ENCODE measurements at places on chromosomes 16 and 17.

DNA sequence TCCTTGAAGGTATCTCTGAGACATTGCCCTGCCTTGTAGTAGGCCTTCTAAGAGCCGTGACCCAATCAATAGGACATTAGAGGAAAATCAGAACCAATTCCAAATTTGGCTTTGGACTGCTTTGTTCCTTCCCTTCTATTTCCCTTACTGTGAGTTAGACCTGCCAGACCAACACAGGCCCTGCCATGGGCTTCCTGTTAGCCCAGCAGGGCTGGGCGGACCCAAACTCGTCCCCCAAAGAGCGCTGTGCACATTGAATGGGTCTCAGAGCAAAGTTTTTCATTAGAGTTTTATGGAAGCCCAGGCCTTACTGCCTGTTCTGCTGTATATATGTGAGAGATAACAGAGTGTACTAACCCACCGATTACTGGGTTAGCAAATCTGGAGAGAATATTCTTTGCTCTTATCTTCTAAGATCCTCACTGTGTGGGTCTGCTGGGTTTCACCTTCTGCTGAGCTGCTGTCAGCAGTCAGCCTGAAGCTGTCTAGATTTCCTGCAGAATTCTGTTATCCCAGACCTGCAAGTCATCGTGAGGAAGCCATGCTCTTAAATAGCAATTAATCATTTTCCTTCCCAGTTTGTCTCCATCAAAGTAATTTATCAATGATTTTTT, 5.7 kb downstream of the ARHGAP44 start:
- DNase-seq: no peak

DNA sequence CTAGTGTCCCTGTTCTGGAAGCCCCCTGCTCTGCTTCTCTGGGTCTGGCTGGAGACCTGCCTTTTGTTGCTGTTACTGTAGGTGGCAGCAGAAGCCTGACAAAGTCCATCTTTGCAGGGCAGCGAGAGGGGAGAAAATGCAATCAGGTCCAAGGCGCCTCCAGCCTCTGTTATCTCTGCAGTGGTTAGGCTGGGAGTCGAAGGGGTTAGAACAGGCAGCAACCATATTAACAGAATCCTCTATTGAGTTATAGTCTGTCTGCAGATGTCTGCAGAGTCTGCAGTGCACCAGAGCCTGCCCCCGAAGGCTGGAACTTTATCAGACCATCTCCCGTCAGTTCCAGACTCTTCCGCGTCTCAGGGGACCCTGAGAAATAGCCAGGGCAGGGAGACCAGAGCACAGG, 404.9 kb upstream of the EEF2KMT start:
- no peak for DNase-seq

DNA sequence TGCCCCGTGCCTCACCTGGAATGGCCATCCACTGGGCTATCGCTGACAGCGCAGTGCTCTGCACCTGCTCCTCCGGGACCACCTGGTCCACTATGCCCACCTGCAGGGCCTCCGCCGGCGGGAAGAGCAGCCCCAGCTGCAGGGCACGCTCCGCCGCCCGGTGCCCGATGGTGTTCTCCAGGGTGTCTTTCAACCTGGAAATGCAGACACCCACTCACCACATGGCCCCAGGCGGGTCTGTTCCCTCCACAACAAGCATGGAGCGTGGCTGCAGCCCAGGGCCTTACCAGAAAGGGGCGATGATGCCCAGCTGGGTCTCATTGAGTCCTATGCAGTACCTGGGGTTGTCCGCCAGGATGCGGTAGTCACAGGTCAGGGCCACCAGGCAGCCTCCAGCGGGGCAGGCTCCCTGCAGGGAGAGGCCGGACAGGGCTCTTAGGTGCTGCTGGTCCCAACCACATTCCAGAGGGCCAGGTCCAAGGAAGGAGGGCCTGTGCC, 6.8 kb downstream of the DNASE1L2 start:
- no peak for DNase-seq

GRCh38 chr17:59617156-59617732, 2.5 kb upstream of the CLTC start:
- DNase-seq: no peak

- DNase-seq: no peak
Measured at GRCh38 chr17:2230877-2231276, 72.7 kb downstream of the SMG6 start.

DNA sequence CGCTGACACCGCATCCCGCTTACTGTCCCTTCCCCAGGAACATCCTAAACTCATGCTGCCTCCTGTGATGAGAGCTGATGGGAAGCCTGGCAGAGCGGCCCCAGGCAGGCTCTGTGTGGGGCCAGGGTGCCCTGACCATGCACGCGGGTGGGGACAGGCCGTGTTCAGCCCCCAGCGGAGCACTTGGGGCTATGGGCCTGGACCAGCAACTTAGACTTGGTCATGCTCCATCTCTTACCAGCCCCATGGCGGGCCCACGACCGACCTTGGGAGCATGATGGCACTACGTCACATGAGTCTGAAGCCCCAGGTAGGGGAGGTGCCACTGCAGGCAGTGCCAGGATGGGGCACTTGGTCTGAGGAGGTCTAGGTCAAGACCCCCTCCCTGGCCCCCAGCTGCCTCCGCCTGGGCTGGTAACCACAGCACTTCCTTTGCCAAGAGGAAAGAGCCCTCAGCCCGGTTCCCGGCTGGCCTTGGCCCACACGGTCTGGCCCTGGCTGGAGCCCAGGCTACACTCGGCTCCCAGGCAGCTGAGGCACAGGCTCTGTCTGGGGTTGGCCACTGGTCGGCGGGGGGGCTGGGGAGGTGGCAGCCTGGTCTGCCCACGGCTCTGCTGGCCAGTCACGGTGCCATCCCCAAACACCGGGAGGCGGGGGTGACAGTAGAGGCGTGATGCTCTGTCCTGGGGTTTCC, 25.7 kb downstream of the BAHCC1 start:
- DNase-seq: peak; percentile 27

DNA sequence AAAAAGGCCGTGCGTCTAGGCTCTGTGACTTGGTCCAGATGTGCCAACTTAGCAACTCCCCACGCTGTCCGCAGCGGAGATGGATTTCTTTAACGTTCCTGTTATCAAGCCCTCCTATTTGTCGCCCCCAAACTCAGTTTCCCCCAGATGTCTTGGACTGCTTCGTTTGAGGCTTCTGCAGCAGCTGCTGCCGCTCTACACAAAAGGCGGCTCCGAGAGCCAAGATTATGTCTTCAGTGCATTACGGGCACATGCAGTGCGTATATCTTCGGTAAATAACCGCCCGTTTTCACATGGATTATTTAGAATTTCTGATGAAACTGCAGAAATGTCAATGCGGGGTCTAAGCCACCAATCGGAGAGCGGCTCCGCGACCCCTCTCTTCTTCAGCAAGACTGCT, 240.6 kb upstream of the ZFHX3 start:
- DNase-seq: no peak

- no peak for DNase-seq
Measured at GRCh38 chr16:9007177-9007794, 43.6 kb upstream of the USP7 start.

DNA sequence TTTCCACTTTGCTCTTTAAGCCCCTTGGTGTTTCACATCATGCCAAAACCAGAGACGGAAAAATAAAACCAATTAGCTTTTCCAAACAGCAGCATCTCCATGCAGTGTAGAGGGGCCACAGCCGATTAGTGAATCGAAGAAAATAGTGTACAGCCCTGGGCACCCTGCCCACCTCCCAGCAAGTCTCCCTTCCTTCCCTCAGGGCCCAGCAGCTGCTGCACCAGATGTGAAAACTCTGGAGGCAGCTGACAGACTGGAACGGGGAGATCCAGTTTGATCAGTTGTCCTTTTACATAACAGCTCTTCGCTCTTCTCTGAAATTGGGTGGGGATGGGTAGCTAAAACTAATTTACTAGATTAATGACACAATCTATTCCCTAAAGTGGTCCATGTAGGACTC, 19.3 kb downstream of the TMEM11 start:
- peak; percentile 40 for DNase-seq

DNA sequence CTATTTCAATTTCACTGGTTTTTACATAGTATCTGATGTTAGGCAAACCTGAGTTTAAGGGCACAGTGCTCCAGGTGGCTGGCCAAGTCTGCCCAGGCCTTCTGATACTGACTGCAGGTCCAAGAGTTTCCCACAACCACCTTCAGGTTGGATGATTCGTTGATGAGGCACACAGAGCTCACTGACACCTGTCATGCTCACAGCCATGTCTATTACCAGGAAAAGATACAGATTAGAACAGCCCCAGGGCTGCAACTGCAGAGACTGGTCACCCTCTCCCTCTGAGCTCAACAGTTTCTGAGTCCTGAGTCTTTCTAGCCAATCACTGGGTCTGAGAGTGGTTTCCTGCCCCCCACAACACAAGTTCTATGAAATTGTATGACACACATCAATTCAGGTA, 37.2 kb downstream of the MEAK7 start:
- DNase-seq: no peak

DNA sequence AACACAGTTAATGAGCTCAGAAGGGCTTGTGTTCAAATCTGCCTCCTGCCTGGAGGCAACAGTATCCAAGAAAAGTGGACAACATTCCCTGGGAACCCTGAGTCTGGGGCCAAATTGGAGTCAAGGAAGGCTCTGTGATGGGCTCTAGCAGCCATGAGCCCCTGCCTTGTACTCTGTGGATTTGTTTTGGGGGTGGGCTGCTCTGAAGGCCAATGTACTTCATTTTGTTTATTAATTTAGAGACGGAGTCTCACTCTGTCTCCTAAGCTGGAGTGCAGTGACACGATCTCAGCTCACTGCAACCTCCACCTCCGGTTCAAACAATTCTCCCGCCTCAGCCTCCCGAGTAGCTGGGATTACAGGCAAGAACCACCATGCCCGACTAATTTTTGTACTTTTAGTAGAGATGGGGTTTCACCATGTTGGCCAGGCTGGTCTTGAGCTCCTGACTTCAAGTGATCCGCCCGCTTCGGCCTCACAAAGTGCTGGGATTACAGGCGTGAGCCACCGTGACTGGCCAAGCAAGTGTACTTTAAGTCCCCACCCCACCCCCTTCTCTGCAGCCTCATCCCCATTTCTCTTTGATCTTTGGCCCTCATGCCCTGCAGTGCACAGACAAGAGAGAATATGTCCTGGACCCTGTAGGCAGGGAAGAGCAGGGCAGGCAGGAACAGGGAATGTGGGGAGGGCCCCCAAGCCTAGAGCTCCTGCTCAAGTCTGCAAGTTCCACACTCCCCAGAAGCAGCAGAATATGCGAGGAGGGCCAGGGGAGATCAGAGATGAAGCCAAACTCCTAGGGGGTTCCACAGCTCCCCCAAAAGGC, 2.7 kb upstream of the GIP start:
- DNase-seq: no peak

- no peak for DNase-seq
Measured at GRCh38 chr16:78895681-78896080, 704.9 kb downstream of the MAF start.

DNA sequence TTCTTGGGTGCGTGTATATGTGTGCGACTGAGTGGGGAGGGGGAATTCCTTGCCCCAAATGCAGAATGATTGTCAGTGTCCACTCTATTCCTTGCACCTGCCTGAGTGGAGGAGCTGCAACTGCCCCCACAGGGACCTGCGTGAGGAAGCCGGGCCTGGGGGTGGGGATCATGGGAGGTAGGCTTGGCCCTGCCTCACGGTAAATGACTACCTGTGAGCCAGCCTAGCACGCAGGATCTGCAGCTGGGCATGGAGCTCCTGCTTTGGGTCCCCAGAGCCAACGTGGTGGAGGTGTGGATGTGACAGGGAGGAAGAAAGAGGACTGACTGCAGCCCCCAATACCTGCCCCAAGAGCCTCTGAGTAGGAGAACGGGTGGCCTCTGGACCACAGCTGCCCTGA, 77.0 kb upstream of the GAS7 start:
- no peak for DNase-seq

DNA sequence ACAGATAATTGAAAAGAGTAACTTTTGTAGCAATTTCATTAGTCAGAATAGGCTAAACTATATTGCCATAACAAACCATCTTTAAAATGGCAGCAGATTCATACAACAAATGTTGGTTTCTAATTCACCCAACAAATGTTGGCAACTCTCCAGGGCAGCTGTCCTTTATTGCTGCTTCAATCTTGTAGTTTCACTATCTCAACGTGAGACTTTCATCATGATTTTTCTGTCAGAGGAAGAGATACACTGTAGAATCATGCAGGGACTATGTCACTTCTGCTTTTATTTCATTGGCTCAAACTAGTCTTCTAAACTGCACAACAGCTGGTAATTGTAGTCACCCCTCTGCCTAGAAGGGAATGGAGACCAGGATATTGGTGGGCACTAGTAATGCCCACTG, 174.2 kb downstream of the TANC2 start:
- DNase-seq: peak; percentile 44

GRCh38 chr16:8751481-8752311, 45.7 kb downstream of the TMEM186 start:
- peak; percentile 83 for DNase-seq

GRCh38 chr16:72689851-72690250, 358.1 kb downstream of the ZFHX3 start:
- peak; percentile 47 for DNase-seq

GRCh38 chr16:23835390-23836077, at the start of gene PRKCB:
Gene PRKCB, plus strand, starts transcription at chr16:23835983.
- DNase-seq: peak; percentile 42

DNA sequence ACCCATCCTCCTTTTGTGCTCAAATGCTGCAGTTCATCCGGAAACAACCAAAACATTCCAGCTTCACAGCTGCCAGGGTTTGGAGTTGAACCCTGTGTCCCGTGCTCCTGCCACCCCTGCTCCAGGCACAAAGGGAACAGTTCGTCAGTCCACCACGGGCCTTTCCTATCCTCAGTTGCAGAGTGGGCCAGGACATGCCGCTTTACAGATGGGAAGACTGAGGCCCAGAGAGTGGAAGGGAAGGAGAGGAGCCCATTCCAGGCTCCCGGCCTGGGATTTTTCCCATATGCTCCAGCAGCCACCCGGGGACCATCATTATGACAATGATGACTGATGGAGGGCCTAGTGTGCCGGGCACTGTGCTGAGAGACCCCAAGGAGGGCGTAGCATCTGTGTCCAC, 27.6 kb downstream of the RAI1 start:
- no peak for DNase-seq

- DNase-seq: peak; percentile 78
Measured at GRCh38 chr16:54928411-54929089, 2.1 kb upstream of the IRX5 start.

DNA sequence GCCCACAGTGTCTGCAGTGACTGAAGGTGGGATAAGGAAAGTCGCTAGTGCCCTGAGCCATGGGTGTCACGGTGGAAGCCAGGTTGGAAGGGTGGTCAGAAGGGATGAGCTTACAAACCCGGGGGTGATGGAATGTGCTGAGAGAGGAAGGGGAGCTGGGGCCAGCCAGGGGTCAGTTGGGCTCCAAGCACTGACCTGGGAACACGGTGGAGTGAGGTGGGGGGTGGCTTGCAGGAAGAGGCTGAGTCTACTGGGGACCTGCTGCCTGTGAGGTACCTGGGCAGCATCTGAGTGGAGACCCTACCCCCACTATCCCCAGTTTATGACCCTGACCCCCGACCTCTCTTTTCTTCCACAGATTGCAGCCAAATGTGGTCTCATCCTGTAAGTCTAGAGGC, 3.1 kb downstream of the TMEM92 start:
- DNase-seq: no peak
